Amygdala (tissue), 56 donors: ENCODE measurements at places on chromosomes 1 and 21.

GRCh38 chr1:235018720-235019444, 109.8 kb downstream of the TOMM20 start:
- no peak for DNase-seq

- no peak for DNase-seq
These were observed 12.4 kb upstream of the SCAF4 start for GRCh38 chr21:31744182-31744800.

GRCh38 chr1:167246971-167247370, 26.3 kb downstream of the POU2F1 start:
- DNase-seq = no peak

GRCh38 chr1:4124631-4125145, 224.6 kb upstream of the C1orf174 start:
- no peak for DNase-seq

GRCh38 chr1:154749078-154749760, 120.9 kb downstream of the KCNN3 start:
- DNase-seq = no peak

DNA sequence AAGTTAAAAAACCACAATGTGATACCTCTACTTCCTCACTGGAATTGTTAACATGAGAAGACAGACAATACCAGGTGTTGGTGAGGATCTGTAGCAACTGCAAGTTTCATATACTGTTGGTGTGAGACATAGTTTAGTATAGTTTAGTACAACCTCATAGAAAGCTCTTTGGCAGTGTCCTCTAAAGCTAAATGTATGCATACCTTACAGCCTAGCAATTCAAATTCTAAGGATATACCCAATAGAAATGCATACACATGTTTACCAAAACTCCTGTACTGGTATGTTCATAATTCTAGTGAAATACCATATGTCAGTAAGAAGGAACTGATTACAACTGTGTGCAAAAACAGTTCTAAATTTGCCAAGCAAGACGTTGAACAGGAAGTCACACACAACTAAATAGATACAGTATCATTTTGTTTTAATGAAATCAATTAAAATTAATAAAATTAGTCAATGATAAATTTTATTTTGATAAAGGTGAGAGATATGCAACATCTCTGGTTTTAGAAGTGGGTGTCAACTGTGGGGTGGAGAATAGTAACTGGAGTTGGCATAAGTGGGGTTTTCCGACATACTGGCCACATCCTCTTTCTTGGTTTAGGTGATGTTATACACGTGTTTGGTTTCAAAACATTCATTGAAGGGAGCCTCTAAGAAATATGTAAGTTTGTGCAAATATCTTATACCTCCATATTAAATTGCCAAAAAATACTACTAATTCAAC, 450.7 kb downstream of the PTPRC start:
- no peak for DNase-seq

GRCh38 chr1:24986372-24986965, 56.4 kb upstream of the RUNX3 start:
- DNase-seq = peak; percentile 30

DNA sequence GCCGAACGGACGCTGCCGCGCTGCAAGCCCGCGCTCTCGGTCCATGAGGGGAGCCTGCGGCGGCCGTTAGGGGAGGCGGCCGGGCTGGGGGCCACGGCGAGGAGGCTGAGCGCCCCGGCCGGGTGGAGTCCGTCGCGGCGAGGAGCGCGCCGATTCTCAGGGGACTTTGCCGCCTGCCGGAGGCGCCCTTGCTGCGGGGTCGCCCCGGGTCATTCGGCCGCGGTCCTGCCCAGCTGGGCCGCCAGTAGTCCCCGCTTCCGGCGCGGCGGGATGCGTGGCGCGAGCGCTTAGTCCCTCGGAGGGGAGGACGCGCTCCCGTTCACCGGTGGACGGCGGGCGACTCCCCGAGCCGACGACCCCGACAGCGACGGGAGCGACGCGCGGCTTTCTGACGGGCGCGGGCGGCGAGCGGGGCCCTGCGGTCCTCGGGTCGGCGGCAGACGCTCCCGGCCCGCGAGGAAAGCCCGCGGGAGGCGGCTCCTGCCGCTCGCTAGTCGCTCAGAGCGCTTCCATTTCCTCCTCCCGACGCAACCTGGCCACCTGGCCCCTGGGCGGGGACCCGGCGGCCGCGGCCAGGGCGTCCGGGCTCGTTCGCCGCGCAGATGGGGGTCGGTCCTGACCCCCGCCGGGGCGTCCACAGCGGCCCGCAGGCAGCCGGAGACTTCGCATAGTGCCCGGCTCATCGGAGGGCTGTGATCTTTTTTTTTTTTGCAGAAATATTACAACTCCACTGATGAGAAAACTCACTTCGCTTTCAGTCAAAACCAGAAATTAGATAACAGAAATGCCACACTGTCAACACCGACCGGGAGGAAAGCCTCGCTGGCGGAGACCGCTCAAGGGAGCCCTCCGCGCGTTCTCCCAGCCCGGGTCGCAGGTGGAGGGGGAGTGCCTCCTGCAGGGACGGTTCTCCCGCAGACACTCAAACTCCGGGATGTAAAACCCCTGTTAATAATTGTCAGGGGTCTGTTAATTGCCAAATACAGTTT, 641 bp upstream of the ZBTB21 start:
- no peak for DNase-seq

DNA sequence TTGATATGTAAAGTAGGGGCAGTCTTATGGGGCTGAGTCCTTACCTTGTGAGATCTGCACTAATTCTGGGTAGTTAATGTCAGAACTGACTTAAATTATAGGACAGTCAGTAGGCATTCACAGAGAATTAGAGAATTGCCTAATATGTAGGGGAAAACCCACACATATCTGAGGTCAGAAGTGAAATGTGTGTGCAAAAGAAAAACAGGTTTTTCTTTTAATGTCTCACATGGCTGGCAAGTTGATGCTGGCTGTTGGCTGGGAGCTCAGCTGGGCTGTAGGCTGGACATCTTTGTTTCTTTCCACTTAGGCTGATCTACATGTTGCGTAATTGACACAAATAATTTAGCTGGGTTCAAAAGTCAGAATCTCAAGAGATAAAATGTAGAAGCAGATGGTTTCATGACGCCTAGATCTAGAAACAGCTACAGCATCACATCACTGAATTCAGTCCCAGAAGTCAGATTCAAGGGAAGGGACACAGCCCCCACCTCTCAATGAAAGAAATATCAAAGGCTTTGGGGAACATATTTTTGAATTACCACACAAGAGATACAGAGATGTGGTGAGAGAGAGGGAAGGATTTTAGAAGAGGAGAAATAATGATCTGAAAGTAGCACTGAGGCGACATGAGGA, 98.9 kb downstream of the TNFSF18 start:
- no peak for DNase-seq
